T-helper 9 cell (primary cell): ENCODE measurements at places on chromosomes 12 and 14.
A peak's percentile ranks its signal among the peaks of the same experiment; 100 is the strongest.

- no peak for DNase-seq
Observed at GRCh38 chr12:53803703-53804102, 51.9 kb upstream of the CISTR start.

- no peak for DNase-seq
Observed at GRCh38 chr12:109910969-109911348, 10.9 kb downstream of the TCHP start.

DNA sequence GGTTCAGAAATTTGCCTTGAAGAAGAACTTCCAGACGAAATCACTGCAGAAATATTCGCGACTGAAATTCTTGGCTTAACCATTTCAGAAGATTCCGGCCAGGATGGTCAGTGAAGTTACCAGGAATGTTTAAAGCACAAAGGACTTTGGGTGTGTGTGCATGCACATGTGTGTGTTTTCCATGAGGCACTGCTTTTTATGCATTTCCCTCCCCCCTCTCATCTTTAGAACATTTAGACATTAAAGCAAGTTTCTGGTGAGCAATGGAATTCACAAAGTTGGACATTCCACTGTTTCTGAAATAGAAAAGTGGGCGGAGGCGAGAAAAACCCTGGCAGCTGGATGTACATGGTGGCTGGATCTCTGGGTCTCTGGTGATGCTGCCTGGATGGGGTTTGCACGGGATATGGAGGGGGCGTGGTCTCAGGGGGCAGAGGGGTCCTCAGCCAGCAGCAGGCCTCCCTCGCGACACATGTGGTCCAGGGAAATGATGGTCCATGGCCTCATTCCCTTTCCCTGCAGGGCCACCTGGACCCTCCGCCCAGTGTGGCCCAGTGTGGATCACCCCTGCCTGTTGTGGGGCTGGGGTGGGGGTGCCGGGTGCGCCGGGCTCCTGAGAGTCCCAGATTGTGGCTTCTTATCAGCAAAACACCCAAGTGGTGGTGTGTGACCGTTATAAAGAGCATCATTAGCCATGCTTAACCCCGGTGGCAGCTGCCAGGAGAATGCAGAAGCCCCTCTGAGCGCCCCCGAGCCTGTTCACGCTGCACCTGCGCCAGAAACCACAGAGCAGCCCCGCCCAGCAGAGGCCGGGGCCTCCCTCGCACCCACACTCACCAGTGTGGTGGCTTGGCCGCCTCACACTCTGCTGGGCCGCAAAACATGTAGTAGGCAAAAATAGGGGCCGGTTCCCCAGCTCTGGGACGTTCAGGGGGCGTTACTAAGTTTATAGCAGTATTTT lies 17.8 kb upstream of the BCL7A start:
- DNase-seq = no peak

GRCh38 chr12:89344043-89344861 lies 8.0 kb downstream of the DUSP6 start:
- no peak for DNase-seq

DNA sequence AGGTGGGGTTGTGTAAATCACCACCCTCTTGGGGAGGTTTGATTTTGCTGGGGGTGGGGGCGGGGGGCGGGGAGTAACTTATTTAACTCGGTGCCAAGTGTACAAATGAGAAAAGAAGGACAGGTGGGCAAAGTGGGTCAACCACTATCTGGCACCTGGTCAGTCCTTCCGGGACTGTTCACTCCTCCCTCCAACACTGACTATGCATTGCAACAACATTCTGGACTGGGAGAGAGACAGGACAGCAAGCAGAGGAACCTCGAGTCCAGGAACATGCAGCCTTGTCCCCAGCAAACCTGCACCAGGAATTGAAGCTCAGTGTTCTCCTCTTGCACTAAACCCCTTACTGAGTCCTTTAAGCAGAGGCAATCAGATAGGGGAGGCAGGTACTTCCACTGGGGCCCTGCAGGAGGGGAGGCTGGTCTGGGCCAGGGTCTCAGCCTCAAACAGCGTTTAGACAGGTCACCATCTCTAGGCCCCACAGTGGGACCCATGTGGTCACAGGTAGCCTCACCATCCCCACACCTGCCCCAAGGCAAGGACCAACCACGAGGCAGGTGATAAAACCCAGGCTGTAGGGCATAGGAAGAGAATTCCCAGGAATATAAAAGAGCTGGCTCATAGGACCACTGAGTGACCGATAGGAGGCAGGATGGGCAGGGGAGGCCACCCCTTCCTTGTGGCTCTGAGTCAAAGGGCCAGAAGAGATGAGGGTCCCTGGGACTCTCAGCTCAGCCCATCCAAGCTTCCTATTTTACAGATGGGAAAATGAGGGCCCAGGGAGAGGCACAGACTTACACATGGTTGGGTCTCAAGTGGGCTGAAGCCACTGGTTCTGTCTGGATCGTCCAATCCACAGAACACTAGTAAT lies 9.8 kb downstream of the CCDC85C start:
- no peak for DNase-seq

DNA sequence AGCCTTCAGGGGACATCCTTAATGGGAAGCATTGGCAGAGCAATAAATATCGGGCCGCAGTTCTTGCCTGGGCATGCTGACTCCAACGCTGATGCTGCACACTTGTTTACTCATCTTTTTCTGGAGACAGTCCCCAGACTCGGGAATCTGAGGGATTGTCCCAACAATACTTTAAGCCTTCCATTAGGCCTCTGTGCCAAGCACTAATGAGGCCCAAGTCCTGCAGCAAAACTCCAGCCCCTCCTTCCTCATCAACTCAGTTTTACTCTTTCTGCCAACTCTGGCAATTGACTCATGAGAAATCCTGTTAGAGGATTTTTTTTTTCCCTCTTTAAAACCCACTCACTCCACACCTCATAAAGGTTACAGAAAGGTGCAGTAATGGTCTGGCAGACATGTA lies 233.4 kb upstream of the PELI2 start:
- DNase-seq = no peak

DNA sequence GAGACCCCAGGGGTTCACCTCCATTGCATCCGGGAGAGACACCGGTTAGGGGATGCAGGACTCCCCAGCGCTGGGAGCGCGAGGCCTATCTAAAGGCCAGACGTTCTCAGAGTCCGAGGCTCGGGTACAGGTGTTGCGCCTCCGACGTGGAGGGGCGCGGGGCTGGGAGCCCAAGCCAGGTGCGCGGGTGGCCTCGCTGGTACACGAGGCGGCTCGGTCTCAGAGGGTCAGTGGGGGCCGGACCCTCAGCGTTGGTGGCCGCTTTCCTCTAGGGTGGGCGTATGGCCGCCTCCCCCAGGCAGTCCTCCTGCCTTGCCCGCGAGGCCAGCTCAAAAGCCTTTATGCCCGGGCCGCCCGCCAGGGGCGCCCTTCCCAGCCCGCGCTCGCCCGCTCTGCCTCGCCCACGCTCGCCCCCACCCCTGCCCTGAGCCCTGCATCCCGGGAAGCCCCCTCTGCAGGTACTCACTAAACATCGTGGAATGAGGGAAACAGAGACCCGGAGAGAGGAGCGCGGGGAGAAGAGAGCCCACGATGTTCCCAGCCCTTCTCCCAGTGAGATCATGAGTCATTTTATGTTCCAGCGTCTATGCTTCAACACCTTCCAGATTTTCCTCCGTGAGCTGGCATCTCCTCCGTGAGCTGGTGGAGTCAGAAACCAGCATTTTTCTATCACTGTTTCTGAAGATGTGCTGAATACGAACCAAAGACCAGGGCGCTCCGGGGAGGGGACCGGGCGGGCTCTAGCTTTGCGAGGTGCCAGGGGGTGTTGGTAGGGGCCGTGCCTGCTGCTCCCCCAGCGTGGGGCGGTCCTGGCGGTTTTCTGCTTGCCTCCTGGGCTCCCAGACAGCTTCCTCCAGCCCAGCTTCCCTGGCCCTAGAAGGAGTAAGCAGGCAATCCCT lies 73.8 kb downstream of the DIO3 start:
- DNase-seq = no peak

DNA sequence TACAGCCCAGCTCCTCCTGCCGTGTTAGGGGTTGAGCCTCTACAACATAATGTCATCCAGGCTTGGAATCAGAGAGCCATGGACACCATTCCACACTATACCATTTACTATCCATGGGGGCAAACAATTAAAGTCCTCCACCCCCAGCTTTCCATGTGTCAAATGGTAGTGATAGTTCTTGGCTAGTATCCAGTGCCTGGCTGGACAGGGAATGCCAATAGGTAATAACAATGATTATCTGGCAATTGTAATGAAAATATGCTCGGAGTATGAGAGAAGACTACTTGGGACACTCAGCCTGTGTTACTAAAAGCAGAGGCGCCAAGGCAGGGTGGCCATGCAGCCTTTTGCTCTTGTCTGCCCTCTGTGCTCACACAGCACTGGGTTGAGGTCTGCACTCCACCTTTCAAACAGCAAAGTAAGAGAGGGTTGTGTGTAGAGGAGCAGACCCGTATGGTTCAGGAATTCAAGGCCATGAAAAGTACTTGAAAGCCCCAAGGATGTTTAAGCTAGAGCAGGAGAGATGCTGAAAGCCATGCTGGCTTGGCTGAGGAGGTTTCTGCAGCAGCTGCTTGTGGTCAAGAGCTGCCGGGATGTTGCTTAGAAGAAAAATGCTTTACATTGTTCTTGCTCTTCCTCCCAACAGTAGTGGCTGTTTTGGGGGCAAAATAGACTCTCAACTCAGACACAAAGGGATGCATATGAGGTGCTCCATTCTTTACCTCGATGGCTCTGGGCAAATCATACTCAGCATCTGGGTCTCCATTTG lies 10.6 kb downstream of the SERPINA3 start:
- DNase-seq = no peak

GRCh38 chr12:114611145-114612018 lies 72.6 kb downstream of the TBX3 start:
- no peak for DNase-seq

DNA sequence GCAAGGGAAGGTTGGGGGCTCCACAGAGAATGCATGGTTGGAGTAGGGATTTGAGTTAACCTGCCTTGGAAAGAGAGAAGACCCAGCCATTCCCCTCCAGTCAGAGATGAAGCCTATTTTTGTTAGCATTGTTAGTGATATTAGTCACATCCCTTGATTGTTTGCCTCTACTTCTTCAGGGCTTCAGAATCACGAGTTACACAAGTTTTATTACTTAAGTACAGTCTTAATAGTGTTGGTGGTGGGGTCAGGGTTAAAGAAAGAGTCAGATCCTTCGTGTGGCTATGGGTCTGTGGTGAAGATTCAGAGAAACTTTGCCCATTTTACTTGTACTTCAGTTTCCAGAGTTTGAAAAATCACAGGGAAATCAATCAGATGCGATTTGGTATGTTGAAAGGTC lies 363.1 kb downstream of the LRIG3 start:
- DNase-seq = no peak

- DNase-seq = no peak
Observed at GRCh38 chr12:52342781-52343490, 21.7 kb upstream of the KRT83 start.

- DNase-seq = no peak
Observed at GRCh38 chr12:111216387-111217159, 152.3 kb downstream of the PHETA1 start.

- no peak for DNase-seq
Observed at GRCh38 chr12:82176026-82176425, 182.2 kb downstream of the CCDC59 start.

DNA sequence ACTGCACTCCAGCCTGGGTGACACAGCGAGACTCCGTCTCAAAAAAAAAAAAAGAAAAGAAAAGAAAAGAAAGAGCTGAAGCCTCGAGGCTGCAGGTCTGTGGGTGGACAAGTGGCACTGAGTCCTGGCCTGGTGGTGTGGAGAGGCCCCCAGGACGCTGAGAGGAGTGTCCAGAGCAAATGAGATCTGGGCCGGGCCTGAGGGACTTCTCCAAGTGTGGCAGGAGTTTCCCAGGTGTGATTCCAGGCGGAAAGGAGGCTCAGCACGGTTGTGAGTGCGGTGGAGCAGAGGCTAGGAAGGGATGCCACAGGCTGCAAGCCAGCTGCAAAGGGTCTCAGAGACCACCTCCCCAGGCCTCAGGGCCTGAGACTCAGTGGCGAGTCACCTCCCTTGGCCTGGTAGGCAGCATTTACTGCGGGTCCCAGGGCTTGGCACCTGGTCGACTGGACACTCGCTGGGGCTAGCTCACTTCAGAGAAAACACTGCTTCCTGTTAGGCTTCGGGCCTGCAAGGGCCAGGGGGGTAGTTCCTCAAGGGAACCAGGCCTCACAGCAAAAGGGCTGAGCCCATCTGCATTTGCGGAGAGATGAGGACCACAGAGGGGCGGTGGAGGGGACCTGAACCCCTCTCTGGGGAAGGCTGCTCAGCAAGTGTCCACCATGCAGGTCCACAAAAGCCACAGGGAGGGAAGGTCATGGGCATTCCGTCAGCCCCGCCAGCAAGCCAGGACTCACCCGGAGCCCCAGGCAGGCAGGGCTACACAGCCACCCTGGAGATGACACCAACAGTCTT lies 11.7 kb downstream of the TTC7B start:
- DNase-seq = no peak

- DNase-seq = no peak
Observed at GRCh38 chr12:74535536-74535935, 2.1 kb upstream of the ATXN7L3B start.

DNA sequence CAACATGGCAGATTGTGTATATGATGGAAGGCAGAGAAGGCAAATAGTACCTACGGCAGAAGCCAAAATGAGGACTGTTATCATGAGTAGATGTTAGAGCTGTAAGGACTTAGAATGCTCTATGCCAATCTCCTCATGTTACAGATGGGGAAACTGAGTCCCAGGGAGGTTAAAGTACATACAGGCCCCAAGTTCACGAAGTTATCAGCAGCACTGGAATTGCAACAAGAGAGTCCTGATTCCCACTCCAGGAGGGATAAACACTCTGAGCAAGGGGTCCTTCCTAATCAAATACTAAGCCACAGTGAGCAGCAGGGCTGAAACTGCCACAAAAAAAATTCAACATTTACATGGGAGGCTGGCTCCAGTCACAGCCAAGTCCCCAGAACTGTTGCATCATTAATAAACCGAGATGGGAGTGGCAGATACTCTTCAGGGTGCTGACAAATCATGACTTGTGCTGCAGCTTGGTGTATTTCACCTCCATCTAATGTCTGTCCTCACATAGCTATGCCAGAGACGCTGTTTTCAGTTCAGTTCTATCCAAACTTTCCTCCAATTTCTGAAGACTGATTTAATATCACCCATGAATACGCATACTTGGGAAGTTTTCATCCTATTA lies 24.2 kb downstream of the NUAK1 start:
- DNase-seq = no peak

- no peak for DNase-seq
Observed at GRCh38 chr14:52235866-52236510, 31.5 kb upstream of the PTGDR start.

DNA sequence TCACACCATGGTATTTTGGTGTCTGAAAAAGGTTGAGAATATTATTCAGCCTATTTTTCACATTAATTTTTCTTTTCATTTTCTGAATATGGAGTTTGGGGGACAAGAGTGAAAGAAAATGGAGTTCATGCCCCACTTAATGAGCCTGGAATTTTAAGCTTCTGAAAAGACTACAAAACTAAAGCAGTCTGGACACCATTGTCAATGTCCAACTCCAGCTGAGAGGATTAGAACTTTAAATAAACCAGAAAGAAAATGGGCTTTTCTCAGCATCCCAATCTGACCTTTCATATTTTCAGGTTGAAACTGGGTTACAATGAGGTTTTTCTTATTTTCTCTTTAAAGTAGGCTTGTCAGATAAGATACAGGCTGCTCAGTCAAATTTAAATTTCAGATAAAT lies 207.7 kb downstream of the SLC6A15 start:
- no peak for DNase-seq

- peak; percentile 69 for DNase-seq
Observed at GRCh38 chr12:111444925-111445725, 39.4 kb downstream of the SH2B3 start.

GRCh38 chr12:10395390-10395998 lies 5.7 kb upstream of the KLRK1 start:
- no peak for DNase-seq
